ENCODE measurements at places on chromosomes 5 and 9.
A peak's percentile ranks its signal among the peaks of the same experiment; 100 is the strongest.

- DNase-seq = no peak
These were observed 21.0 kb downstream of the EPB41L4B start for GRCh38 chr9:109299891-109300290.

DNA sequence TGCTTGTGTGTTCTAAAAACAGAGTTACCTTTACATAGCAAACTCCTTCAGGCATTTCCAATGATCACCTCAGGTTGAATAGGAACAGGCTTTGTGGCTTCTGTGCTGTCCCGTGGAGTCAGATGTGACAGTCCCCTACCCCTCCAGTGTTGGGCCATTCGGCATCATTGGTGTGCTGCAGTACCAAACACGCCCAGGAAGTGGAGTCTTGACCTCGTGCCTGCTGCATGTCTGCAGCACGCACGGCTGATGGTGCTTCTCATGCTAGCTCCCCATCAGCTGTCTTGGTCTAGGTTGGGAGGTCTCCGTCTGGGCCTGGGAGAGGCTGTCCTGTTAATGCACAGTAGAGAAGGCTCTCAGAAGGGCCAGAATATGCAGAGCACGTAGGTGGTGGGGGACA is 42.5 kb upstream of the PHF2 start:
- DNase-seq = no peak

- DNase-seq = no peak
These were observed 196.4 kb downstream of the TRPM3 start for GRCh38 chr9:70924895-70925547.

DNA sequence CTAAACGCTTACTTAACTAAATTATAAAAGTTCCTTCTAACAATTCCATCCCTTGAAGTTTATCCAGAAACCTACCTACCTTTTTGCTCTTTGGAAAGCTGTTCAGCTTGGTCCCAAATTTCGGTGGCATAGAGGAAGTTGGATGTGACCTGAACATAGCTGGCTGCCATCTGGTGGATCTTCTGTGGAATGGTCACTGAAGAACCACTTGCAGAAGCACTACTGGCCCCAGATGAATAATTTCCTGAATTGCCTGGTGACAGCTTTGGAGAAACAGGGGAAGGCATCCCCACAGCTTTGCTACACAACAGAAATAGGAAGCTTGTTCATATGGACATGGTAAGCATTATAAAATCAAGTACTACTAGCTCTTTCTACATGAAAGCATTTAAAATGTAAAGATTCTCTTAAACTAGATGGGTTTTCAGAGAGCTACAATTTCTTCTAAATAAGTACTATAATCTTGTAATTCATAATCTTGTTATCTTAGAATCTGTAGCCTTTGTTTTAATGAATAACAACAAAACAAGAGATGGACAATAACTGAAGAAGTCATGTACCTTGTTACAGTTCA is 9.9 kb downstream of the LEAP2 start:
- peak; percentile 13 for DNase-seq

- no peak for DNase-seq
These were observed 131.1 kb downstream of the OLFM1 start for GRCh38 chr9:135218331-135219225.

GRCh38 chr9:127837346-127837745 is 17.1 kb downstream of the ENG start:
- DNase-seq = no peak

DNA sequence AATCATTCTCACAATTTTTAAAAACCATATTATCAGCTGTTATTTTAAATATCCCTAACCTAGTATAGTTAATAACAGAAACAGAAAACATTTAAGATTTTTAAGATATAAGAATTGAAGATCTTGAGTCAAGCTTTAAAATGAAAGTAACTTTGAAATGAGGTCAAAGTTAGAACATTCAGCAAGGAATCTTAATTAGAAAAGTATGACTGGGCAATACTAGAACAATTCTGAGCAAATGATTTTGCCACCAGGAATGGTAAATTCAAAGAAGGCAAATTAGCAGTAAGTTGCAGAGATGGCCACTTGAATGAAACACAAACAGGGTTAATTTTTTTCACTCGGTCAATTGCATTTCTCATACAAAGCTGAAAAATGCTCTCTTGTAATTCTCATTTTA is 117.9 kb downstream of the NXNL2 start:
- no peak for DNase-seq

DNA sequence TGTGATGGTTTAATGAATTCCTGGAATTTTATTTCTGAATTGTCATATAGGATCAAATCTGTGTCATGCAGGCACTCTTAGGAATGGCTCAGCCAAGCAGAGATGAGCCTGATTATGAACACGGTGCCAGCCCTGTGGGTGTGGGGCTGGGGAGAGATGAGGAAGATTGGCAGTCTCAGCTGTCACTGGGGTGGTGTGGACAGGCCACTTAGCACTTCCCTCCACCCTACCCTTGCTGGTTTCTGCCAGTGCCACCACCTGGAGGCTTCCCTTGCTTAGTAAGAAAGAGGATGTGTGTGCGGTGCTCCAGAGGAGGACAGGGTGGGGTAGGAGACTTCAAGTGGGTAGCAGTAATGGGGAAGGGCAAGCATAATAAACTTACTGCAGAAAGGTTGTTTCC is 226.6 kb downstream of the CD180 start:
- no peak for DNase-seq

- peak; percentile 76 for DNase-seq
These were observed 14.3 kb downstream of the GBGT1 start for GRCh38 chr9:133149130-133150015.

DNA sequence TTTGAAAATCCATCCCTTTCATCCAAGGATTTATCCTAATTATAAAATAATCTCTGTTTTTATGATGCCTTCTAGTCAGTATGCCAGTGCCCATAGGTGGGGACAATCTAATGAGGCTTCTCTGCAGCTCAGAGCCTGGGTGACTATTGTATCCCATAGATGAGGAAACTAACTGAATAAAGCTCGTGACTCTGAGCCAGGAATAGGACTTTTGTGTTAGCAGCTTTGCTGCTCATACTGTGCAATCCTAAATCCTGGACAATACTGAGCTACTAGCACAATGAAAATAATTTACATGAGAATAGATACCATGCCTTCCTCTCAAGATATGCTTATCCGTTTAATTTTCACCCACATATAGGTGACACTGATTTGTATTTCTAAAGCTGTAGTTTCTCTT is 443.0 kb downstream of the PLK2 start:
- DNase-seq = no peak

- DNase-seq = no peak
These were observed 23.7 kb upstream of the OR2S2 start for GRCh38 chr9:35981699-35982098.

DNA sequence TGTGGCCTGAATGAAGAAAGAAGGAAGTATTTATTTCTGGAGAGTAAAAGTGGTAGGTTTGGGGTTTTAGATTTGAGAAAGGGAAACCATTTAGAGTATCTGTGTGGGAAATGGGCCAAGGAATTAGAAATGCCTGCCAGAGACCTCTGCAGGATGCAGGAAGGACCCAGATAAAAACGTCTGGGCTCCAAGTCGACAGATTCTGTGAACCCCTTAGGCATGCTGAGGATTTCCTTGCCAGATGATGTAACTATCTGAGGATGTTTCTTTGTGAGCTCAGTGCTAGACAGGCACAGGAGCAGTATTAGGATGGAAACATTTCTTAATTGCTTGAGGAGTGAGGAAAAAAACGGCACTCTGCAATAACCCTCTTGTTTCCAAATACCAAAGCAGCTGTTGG is 251.8 kb upstream of the DMRT1 start:
- DNase-seq = no peak

DNA sequence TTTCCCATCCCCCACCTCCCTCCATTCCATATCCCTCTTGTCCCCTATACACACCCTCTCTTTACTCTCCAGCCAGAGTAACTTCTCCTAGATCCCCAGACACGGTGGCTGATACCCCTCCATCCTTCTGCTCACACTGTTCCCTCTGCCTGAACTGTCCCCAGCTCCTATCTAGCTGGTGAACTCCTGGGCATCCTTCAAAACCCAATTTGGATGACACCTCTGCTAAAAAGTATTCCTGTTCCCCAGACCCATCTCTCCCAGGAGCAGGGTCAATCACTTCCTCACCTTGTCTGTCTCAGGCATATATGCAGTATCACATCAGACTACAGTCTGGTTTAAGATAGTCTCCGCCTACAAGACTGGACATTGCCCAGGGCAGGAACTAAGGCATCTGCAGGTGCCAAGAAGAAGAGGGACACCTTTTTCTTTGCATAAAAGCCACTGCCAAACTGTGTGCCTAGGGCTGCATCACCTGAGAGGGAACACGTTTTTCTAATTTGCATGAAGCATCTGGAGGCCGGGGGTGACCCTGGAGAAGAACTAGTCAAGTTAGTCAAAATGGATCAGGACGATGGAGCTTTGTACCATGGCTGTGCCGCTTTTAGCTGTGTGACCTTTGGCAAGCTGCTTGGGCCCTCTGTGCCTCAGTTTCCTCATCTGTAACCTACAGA is 27.1 kb downstream of the NR5A1 start:
- no peak for DNase-seq

GRCh38 chr5:106907979-106908378 is 762.8 kb downstream of the EFNA5 start:
- DNase-seq = no peak

DNA sequence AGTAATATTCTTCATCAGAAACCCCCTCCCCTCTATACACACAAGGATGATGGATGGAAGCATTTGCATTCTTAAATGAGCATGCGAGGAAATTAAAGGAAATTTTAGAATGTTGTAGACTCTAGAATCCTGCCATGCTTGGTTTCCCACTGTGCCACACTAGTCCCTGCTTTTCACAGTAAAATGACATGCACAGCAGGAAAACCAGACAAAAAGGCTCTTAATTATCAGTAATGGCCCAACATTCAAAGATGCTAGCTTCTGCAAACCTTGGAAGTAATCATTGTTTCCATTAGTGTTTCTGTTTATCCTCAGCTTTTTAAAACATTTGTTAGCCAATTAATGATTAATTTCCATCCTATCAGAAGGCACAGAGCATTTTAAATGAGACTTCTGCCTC is 255.8 kb downstream of the SLCO4C1 start:
- DNase-seq = no peak

- peak; percentile 3 for DNase-seq
These were observed 24.0 kb downstream of the ZDHHC11B start for GRCh38 chr5:760363-761058.

GRCh38 chr9:28539434-28540070 is 966.3 kb upstream of the C9orf72 start:
- DNase-seq = no peak

DNA sequence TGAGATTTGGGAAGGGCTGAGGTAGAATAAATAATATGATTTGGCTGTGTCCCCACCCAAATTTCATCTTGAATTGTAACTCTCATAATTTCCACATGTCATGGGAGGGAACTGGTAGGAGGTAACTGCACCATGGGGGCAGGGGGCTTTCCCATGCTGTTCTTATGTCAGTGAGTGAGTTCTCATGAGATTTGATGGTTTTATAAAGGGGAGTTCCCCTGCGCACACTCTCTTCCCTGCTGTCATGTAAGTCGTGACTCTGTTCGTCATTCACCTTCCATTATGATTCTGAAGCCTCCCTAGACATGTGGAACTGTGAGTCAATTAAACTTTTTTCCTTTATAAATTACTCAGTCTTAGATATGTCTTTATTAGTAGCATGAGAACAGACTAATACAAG is 115.5 kb upstream of the STARD4 start:
- DNase-seq = no peak

DNA sequence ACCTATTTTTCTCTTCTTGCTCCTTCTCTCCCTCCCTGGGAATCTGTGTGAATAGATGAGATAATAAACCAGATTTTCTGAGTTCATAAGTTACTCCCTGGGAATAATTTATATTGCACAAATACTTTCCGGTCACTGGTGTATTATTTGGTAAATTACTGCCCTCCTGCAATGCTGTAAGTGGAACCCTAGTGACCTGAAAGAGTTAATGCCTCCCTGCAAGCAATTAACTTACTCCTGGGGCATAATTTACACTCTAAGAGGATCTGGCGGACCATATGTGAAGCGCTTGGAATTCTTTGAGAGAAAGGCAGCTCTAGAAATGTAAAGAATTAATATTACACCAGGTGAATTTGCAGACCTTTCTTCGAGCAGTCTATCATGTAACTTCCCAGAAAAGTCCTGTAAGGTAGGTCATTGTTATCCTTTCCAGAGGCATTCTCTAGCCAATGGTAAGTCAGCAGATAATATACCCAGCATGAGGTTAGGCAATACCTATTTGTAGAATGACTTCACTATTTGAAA is 7.0 kb upstream of the GDNF start:
- no peak for DNase-seq

GRCh38 chr5:138698713-138699112 is 54.5 kb upstream of the CTNNA1 start:
- DNase-seq = no peak

DNA sequence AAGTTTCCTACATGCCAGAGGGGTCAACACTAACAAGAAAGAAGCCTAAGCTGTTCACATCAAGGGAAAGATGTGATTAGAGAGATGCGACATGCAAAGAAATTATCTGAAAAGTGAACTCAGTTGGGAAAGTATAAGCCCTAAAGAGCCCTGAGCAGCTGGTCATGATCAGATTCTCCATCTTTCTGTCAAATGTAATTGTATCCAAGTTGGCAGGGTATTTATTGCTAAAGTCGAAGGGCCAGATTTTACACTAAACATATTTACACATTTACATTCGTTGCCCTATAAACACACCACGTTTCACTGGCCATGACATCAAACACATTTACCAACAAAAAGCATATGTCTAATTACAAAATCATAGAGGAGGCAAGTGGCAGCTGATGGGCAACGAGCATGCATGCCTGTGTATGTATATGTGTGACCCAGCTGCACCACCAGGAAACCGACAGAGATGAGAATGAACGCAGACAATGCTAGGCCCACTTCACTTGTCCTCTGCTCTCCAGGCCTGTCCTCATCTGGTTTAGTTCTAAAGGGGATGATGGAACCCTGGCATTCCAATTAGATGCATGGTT is 6.3 kb downstream of the FOXD1 start:
- no peak for DNase-seq

- no peak for DNase-seq
These were observed 5.4 kb downstream of the ISL1 start for GRCh38 chr5:51388488-51389287.

- no peak for DNase-seq
These were observed 142.9 kb downstream of the CAMK4 start for GRCh38 chr5:111367115-111367514.

GRCh38 chr5:150186137-150186536 is 3.7 kb upstream of the SLC6A7 start:
- no peak for DNase-seq

DNA sequence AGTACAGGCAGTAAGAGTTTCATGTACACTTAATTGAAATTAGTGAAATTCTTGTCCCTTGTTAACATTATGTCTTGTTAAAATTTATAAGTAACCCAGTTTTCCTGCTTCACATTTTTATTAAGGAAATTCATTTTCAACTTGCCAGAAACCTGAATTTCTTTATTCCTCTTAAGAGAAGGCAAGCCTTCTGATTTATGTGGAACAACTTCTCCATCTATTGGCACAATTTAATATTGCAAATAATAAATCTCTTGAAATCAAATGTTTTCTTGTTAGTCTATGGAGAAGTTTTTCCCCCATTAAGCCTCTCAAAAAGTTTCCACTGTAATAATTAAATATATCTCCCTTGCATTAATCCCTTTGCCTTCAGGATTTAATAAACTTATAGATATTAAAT is 33.8 kb upstream of the ACO1 start:
- DNase-seq = no peak
